Large intestine (tissue), 12 donors: ENCODE measurements at places on chromosomes 1 and 21. TPM values are rescaled to one million over a fixed set of nuclear protein-coding genes. Genes with fewer than 3 reads are reported as not detected.
A peak's percentile ranks its signal among the peaks of the same experiment; 100 is the strongest.

CAPZB gene
- polyA plus RNA-seq, result 245 TPM

DNA sequence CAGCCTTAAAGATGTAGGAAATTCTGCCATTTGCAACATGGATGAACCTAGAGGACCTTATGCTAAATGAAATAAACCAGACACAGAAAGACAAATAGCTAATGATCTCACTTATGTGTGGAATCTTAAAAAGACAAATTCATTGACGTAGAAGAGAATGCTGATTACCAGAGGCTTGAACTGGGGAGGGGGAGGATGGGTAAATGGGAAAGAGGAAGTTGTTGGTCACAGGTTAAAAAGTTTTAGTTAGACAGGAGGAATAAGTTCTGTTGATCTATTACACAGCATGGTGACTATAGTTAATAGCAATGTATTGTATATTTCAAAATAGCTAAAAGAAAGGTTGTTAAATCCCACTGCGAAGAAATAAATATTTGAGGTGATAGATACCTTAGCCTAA lies 62.8 kb downstream of the PKN2 start:
- H3K4me1 ChIP-seq, result no peaks in the 10 kb centered on the region
- H3K27ac ChIP-seq, result no peak overlapping the region
- DNase-seq, result no peak
- no peaks in the 10 kb centered on the region for H3K27me3 ChIP-seq
- no peak overlapping the region for H3K4me3 ChIP-seq
- H3K36me3 ChIP-seq, result peaks cover 24% of the 10 kb centered on the region

- no peaks in the 10 kb centered on the region for H3K27me3 ChIP-seq
- H3K36me3 ChIP-seq, result peaks cover 54% of the 10 kb centered on the region
- H3K4me3 ChIP-seq, result no peak overlapping the region
- H3K4me1 ChIP-seq, result peaks cover 12% of the 10 kb centered on the region
- H3K27ac ChIP-seq, result no peak overlapping the region
These were observed 3.9 kb downstream of the PGD start for GRCh38 chr1:10402729-10403274.

KRTAP21-2 gene
- not detected for polyA plus RNA-seq

GRCh38 chr1:183235503-183235902 lies 49.4 kb downstream of the LAMC2 start:
- peak overlapping the region; percentile 80 for H3K27ac ChIP-seq
- no peaks in the 10 kb centered on the region for H3K27me3 ChIP-seq
- peaks cover 40% of the 10 kb centered on the region for H3K36me3 ChIP-seq
- no peak overlapping the region for H3K4me3 ChIP-seq

- no peak for DNase-seq
- no peak overlapping the region for H3K4me3 ChIP-seq
- H3K27ac ChIP-seq, result no peak overlapping the region
- no peaks in the 10 kb centered on the region for H3K36me3 ChIP-seq
These were observed 51.3 kb downstream of the KRTAP19-8 start for GRCh38 chr21:30986965-30987364.

- no peaks in the 10 kb centered on the region for H3K4me1 ChIP-seq
- peaks cover 27% of the 10 kb centered on the region for H3K36me3 ChIP-seq
- H3K27ac ChIP-seq, result no peak overlapping the region
- DNase-seq, result no peak
These were observed 27.3 kb downstream of the COL6A2 start for GRCh38 chr21:46124926-46125845.

- peaks cover 13% of the 10 kb centered on the region for H3K36me3 ChIP-seq
- H3K4me1 ChIP-seq, result peaks cover 3% of the 10 kb centered on the region
- H3K27ac ChIP-seq, result no peak overlapping the region
- H3K27me3 ChIP-seq, result no peaks in the 10 kb centered on the region
- peak overlapping the region; percentile 78 for H3K4me3 ChIP-seq
These were observed 1.2 kb downstream of the BTF3L4 start for GRCh38 chr1:52057255-52057654.

- peaks cover 14% of the 10 kb centered on the region for H3K4me1 ChIP-seq
- H3K4me3 ChIP-seq, result no peak overlapping the region
- DNase-seq, result no peak
These were observed 18.1 kb downstream of the CAMTA1 start for GRCh38 chr1:6803357-6803756.

RIPPLY3 gene
- 0.24 TPM for polyA plus RNA-seq

DNA sequence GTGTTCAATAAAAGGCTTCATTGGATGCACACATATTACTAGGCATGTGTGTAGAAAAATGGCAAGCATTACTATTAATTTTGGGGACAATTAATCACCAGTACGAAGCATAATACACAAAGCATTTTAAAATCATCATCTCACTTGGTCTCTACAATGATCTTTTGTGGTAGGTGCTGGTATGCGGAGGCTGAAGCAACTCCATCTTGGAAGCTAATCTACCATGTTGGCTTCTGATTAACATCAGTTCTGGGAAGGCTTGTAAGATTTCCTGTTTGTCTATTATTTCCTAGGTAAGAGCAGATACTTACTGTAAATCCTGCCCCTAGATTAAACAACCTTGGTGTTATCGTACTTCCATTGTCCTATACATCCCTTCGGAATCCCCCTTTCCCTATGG lies 121.7 kb upstream of the RUNX1 start:
- H3K4me3 ChIP-seq, result no peak overlapping the region
- no peaks in the 10 kb centered on the region for H3K4me1 ChIP-seq
- no peak overlapping the region for H3K27ac ChIP-seq
- H3K27me3 ChIP-seq, result no peaks in the 10 kb centered on the region
- H3K36me3 ChIP-seq, result no peaks in the 10 kb centered on the region

DNA sequence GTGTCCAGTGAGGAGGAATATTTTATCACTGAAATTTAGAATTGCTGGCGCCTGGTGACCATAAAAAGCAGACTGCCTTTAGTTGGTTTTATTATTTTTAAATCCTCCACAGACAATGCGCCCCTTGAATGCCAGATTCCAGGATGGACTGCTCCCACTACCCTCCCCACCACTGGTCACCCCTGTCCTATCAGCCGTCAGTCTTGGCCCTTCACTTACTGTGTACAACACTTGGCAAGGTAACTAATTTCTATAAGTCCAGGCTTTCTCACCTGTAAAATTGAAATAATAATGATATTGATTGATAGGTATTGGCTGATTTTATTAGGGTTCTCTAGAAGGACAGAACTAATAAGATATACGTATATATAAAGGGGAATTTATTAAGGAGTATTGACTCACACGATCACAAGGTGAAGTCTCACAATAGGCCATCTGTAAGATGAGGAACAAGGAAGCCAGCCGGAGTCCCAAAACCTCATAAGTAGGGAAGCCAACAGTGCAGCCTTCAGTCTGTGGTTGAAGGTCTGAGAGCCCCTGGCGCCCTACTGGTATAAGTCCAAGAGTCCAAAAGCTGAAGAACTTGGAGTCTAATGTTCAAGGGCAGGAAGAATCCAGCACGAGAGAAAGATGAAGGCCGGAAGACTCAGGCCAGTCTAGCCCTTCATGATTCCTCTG lies 17.8 kb downstream of the RHEX start:
- no peaks in the 10 kb centered on the region for H3K27me3 ChIP-seq
- DNase-seq, result no peak
- H3K4me3 ChIP-seq, result no peak overlapping the region

RO60 gene
- 27.9 TPM for polyA plus RNA-seq

PPM1J gene
- polyA plus RNA-seq, result 0.52 TPM

OR2G6 gene
- not detected for polyA plus RNA-seq

DNA sequence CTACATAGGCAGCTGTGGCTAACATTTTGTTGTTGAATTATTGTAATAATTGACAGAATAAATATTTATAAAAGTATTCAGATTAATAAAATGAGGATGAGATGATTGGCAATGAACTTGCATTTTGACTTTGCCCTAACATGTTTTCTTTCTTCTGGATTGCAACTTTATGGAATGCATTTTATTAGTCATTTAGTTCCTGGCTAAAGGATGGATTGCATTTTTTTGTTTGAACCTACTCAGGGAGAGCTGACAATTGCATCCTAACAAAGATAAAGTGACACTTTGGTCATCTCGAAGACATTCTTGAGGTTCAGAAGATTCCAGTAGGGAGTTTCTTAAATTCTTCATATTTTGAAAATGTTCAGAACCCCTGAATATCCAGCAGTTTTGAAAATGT lies 37.5 kb downstream of the PGM1 start:
- H3K27ac ChIP-seq, result no peak overlapping the region
- H3K36me3 ChIP-seq, result peaks cover 40% of the 10 kb centered on the region
- no peaks in the 10 kb centered on the region for H3K27me3 ChIP-seq
- DNase-seq, result no peak

OR2T33 gene
- not detected for polyA plus RNA-seq

ICOSLG gene
- polyA plus RNA-seq, result 3.0 TPM

DNA sequence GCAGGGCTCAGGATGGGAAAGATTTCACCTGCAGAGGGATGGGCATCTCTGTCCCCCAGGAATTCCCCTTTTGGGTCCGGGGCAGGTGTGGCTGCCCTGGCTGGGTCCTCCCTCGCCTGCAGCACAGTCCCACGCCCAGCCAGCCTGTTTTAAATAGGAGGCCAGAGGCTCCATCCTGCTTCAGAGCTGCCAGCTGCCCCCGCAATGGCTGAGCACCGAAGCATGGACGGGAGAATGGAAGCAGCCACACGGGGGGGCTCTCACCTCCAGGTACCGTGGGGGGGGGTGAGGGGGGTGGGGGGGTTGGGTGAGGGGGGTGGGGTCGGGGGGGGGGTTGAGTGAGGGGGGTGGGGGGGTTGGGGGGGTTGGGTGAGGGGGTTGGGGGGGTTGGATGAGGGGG lies 3.6 kb downstream of the SCNN1D start:
- no peak overlapping the region for H3K27ac ChIP-seq
- H3K27me3 ChIP-seq, result peaks cover 22% of the 10 kb centered on the region
- no peak overlapping the region for H3K4me3 ChIP-seq
- no peak for DNase-seq
